Activated CD8-positive, alpha-beta memory T cell treated with anti-CD3 and anti-CD28 coated beads, Interleukin-2, amount 50 U/mL, for 48 hours (primary cell): ENCODE measurements at places on chromosomes 5 and 9.
A peak's percentile ranks its signal among the peaks of the same experiment; 100 is the strongest.

DNA sequence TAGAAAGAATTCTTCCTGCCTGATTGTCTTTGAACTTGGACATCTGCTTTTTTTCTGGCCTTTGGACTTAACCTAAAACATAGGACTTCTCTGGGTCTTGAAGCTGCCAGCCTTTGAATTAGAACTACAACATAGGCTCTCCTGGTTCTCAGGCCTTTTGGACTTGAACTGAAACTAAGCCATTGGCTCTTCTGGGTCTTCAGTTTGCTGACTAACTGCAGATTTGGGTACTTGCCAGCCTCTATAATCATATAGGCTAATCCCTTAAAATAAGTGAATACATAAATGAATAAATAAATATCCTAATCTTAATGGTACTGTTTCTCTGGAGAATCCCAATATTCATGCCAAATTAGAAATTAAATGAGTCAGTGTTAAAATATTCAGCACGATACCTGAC is 473.4 kb upstream of the PAPPA start:
- DNase-seq = no peak

DNA sequence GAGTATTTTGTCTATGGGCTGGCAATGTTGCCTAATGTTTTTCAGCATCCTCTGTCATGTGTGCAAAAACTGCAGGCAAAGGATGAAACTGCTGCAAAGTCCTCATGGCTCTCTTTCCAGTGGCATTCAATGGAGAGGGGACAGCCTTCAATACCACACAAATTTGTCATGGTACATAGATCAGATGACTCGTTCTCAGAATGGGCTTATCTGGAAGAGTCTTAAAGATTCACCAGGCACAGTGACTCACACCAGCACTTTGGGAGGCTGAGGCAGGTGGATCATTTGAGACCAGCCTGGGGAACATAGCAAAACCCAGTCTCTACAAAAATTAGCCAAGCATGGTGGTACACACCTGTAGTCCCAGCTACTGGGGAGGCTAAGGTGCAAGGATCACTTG is 5.3 kb downstream of the CDKN2AIPNL start:
- DNase-seq = no peak

DNA sequence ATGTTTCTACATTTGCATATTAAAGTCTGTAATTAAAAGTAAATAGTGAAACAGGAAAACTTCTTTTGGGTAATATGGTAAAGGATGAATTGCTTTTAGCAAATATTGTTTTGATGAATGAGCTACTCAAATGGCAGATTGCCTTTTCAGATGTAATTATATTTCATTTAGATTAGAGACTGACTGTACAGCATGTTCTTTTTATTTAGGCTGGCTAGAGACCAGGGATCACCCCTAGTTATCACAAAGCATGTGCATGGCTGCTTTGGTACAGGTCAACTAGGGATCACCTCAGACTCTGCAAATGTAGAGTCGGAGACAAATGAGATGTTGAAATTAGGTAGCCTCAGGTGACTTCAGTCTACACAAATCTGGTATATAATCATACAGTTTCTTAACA is 214.9 kb upstream of the SEMA6A start:
- DNase-seq = no peak

- DNase-seq = no peak
Observed at GRCh38 chr9:18730241-18730640, 256.3 kb downstream of the ADAMTSL1 start.

- DNase-seq = no peak
Observed at GRCh38 chr5:112681481-112681908, 56.2 kb upstream of the APC start.

DNA sequence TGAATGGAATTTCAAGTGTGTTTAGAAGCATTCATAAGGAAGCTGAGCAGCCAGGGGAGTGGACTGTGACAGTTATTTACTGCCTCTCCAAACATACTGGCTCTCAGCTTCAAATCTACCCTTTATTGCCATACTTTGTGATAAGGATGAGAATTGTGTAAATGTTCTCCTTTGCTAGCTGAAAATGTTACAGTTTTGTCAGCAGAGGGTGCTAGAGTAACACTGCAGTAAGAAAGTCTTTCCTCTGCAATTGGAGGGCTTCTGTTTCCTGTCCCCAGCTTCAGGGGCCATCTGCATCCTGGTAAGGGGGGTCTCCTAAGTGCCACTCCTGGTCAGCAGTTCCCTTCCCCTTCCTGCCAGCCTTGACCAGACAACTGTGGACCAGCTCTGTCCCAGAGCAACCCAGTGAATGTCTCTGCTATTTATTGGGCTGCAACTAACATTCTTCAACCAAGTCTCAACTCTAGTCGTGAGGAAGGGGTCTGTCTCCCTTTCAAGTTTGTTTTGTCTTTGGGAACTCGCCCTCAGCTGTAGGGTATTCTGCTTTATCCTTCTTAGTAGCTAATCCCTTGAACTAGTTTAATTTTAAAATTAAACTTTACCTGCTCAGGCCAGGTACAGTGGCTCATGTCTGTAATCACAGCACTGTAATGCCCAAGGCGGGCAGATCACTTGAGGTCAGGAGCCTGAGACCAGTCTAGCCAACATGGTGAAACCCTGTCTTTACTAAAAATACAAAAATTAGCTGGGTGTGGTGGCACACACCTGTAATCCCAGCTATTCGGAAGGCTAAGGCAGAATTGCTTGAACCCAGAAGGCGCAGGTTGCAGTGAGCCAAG is 45.3 kb downstream of the RAPGEF6 start:
- no peak for DNase-seq

DNA sequence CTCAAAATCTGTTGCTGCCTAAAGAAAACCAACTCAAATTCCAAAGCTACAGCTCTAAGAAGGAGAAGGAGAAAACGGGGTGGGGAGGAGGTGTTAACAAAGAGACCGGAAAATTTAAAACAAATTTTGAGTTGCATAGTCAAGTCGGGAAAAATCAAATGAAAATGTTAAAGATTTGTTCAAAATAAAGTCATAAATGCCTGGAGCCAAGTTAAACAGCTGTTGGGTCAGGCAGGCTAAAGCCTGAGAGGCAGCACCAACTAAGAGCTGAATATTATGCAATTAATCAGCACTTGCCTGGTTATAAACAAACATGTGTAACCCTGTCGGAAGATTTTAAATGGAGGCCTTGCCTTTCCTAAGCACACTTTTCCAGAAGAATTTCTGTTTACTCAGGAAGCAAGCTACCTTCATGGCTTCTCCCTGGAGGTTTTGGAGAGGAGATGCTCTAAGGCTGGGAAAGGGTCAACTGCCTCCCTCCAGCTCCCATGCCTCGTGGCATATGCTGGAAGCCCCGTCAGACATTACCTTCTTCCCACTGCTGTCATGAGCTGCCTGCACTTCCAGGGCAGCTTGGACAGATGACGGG is 270.5 kb downstream of the DMRT2 start:
- DNase-seq = no peak

GRCh38 chr9:19967216-19967887 is 178.5 kb upstream of the SLC24A2 start:
- no peak for DNase-seq

GRCh38 chr5:123813937-123814624 is 302.1 kb downstream of the CSNK1G3 start:
- no peak for DNase-seq

DNA sequence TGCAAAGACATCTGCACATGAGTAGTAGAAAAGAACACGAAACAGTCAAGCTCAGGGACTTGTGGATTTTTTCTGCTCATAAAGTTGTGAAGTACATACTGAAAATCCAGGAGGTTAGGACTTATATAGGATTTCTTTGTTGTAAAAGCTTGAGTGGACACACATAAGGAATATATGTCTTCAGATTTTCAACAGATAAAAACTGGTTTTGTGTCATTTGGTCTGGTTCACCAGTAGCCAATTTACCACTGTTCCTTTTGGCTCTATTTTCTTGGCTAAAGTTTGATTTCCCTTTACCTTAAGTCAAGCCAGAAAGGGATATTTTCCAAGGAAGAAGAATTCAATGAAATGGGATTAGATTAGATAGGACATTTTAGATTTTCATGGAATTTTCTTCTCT is 204.3 kb downstream of the NR3C1 start:
- DNase-seq = no peak

GRCh38 chr9:97831843-97832636 is 21.0 kb upstream of the FOXE1 start:
- DNase-seq = no peak

DNA sequence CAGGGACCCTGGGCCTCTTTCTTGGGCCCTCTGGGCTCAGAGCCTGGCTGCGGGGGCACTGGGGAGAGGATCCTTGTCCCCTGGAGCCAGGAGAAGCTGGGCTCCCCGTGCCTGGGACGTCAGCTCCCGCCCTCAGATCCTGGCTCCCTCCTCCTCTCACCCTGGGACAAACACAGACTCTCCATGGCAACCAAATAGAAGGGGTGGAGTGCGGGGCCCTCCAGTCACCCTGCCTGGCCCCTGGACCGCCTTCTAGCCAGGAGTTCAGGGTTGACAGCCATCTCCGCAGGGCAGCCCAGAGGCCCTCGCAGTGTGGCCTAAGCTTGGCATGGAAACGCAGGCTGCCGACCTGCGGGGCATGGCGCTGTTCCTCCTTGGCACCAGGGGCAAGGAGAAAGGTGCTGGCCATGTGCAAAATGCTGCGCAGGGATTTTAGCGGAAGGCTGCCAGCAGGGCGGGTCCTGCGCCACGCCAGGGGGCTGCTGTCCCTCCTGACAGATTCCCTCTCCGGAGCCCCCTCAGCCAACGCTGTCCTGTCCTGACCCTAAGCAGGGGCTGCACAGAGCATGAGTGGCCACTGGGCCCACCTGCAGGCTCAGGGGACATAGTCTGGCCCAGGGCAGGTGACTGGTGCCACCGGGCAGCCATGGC is 1.0 kb downstream of the ZDHHC11 start:
- DNase-seq = peak; percentile 32

DNA sequence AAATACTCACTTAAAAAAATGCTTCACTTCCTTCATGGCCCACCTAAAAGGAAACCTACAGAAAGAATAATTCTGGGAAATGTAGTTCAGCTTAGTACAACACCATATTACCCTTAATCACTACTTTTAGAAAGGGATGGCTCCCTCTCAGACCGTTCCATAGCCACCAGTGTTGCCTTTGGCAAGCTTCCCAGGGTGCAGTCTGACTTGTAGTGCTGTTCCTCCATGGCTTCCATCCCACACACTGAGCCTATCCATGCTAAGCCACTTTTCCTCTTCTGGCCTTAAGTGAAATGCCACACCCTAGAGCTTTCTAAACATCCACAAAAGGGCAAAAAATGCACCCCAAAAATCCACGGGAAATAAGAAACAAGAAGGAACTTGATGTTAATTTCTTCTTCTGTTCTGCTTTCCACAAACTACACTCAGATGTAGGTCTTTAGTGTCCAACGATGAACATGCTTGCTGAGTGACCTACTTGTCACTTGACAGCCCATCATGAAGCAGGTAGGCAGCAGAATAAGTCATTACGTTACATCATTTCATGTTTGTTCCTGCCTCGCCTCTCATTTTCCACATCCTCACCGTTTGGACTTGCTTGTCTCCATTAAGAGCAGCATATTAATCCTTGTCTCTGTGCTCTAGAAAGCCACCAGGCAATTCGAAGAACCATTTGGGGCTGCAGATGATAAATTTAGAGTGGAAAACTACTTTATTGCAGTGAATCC is 391.1 kb upstream of the GRAMD2B start:
- DNase-seq = no peak

DNA sequence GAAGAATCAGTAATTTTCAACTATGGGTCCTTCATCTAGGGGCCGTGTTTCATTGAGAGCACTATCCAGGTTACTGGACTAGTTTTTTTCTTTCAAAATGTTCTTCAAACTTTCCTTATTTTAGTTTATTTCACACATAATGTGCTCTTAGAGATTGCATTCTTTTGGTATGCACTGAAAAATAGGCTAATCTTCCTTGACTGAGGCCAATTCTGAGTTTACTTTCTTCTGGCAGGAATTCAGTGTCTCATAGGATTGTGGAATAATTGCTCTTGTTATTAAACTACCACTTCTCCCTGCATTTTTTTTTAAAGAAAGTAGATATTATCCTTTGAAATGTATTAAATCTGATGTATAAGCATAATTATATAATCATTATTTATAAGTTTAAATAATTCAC is 624.5 kb downstream of the RAB3C start:
- DNase-seq = no peak

GRCh38 chr9:18739127-18739526 is 265.2 kb downstream of the ADAMTSL1 start:
- no peak for DNase-seq

- DNase-seq = peak; percentile 61
Observed at GRCh38 chr9:104961238-104961637, 33.3 kb upstream of the ABCA1 start.

DNA sequence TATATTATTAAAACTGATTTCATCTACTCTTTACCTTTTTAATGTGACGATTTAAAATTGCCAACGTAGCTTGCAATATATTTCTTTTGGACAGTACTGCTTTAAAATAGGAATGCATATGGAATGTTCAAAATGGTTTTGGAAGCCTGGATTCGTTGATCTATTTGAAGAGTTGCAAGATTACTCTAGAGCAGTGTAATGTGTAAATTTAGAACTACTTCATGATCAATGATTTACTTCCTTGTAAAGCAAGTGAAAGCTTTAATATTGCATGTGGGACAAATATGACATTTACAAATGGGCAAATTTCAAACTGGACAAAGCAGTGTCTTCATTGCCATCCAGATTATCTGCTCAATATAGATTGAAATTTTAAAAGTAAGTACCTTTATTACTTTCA is 38.3 kb downstream of the PARP8 start:
- no peak for DNase-seq

DNA sequence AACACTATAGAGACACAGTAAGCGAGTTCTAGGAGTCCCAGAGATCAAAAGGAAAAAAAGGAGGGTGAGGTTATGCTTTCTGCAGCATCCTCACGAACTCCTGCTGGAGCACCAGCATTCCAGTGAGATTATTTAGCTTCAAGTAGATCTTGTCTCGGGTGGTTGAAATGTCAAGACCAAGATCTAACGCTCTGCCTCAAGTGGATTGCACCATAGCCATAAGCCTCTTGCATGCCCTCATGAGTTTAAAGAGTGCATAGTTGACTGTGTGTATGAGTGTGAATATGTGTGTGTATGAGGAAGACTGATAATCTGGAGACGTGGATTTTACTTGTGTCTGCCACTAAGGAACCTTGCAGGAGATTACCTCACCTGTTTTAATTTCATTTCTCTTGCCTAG is 335.3 kb upstream of the ADAMTSL1 start:
- DNase-seq = no peak

DNA sequence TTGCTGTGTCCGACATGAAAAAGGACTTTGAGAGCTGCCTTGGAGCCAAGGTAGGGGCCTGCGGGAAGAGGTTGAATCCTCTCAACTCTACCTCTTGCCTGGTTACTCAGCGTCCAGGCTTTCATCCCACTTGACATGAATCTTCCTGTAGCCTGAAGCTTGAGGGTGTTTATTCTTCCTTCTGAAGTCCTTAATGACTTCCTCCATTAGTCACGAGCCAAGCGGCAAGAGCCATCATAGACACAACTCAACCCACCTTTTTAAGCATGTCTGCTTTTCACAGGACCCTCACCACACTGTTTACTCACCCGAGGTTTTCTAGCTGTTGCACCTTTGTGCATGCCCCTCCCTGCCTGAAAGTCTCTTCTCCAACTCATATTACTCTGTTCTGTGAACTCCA is 40.2 kb downstream of the ACO1 start:
- DNase-seq = no peak
